Activated CD8-positive, alpha-beta T cell treated with anti-CD3 and anti-CD28 coated beads, Interleukin-2, amount 10 ng/mL, durations not matched to agents 7 days and 5 days (primary cell): ENCODE measurements at places on chromosomes 4 and X. TPM values are rescaled to one million over a fixed set of nuclear protein-coding genes. Genes with fewer than 3 reads are reported as not detected.

DNA sequence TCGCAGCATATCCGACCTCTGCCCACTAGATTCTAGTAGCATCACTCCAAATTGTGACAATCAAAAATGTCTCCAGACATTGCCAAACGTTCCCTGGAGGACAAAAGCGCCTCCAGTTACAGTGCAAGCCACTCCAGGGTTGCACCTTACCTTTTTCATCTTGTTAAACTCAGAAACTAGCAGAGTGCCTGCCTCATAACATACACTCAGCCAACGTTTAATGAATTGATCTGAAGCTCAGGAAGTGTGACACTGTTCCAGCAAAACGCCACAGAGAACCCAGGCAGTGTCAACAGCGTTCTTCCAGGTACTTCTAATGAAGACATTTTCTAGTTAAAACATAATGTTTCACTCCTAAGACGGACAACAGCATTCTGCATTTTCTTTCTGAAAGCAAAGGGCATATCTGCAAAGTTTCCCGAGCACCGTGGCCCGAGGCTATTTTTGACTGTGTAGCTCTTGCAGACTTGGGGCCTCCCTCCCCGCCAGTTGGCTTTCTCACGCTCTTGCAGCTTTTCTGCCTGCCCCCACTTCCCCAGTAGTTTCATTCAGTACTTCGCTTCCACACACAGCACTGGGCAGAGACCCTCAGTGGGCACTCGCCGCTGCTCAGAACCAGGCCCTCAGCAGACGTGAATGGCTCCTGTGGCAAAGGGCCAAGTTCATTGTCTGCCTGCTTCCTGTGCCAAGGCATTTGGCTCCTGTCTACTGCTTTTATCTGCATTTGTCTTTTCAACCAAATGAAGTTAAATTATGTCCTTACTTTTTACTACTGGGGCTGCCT lies 133.4 kb upstream of the TTC29 start:
- no peak overlapping the region for H3K4me3 ChIP-seq
- H3K36me3 ChIP-seq = no peaks in the 10 kb centered on the region
- H3K4me1 ChIP-seq = no peaks in the 10 kb centered on the region
- no peak overlapping the region for H3K27ac ChIP-seq

DNA sequence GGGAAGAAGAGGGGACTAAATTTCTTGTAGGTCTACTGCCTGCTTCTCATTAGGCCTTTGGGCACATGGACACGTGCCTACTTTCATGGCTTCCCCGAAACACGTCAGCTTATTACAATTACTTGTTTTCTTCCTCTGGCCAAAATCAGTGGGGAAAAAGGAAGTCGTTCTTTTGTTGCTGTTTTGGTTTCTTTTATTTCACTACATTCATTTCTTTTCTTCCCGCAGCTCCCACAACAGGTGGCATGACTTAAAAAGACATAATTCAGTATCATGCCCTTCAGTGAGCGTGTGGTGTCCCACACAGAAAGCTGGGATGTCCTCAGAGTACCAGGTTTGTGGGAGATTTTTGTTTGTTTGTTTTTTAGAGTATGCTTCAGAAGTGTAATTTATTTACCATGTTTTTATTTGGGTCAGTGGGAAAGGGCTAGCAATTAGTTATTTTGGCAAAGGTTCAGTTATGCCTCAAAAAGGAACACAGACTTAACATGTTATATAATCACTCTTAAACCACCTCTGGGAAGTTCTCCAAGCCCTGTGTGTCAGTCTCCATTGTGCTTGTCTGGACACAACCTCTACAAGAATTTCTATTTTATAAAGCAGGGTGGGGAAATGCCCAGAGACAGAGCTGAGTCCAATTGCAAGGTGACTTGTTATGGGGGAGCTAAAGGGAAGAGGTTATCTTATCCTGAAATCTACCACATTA lies 44.2 kb upstream of the SPRY1 start:
- peaks cover 15% of the 10 kb centered on the region for H3K4me1 ChIP-seq
- no peak for DNase-seq

DNA sequence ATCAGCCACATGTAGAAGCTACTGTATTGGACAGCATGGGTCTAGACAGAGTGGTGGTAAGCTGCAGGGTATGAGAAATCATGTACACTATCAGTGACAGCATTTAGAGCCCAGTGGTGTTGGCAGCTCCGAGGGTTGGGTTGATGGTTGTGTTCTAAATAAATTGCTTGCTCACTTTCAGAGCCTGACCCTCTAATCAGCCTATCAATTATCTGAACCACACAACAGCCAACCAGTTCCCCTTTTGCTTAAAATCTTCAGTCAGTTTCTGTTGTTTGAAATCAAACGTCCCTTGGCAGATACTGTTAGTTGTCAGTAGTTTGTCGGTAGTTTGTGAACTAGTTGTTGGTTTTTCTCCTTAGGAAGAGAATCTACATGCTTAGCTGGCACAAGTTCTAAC lies 99.8 kb upstream of the RAI2 start:
- no peaks in the 10 kb centered on the region for H3K36me3 ChIP-seq
- no peak overlapping the region for H3K27ac ChIP-seq
- H3K27me3 ChIP-seq = peaks cover 8% of the 10 kb centered on the region
- DNase-seq = no peak

GRCh38 chrX:109036624-109037023 lies 300.3 kb upstream of the IRS4 start:
- H3K4me1 ChIP-seq = no peaks in the 10 kb centered on the region
- DNase-seq = no peak
- H3K4me3 ChIP-seq = no peak overlapping the region
- H3K27me3 ChIP-seq = no peaks in the 10 kb centered on the region

- no peaks in the 10 kb centered on the region for H3K4me1 ChIP-seq
- no peak for DNase-seq
- H3K36me3 ChIP-seq = no peaks in the 10 kb centered on the region
- no peak overlapping the region for H3K27ac ChIP-seq
- no peak overlapping the region for H3K4me3 ChIP-seq
- H3K27me3 ChIP-seq = peaks cover 6% of the 10 kb centered on the region
Measured at GRCh38 chr4:119049342-119049741, 86.3 kb upstream of the MYOZ2 start.

DNA sequence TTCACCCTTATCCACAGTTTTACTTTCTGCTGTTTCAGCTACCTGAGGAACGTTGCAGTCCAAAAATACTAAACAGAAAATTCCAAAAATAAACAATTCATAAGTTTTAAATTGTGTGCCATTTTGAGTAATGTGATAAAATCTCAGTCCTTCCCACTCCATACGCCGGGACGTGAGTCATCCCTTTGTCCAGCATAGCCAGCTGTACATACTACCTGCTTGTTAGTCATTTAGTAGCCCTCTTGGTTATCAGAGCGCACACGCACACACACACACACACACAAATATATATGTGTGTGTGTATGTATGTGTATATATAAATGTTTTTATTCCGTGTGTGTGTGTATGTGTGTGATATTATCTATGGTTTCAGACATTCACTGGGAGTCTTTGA lies 4.8 kb upstream of the CCSER1 start:
- no peaks in the 10 kb centered on the region for H3K36me3 ChIP-seq
- H3K4me3 ChIP-seq = no peak overlapping the region
- no peak for DNase-seq

- H3K4me1 ChIP-seq = no peaks in the 10 kb centered on the region
- no peak overlapping the region for H3K27ac ChIP-seq
- no peaks in the 10 kb centered on the region for H3K27me3 ChIP-seq
Measured at GRCh38 chr4:23368081-23368697, 521.7 kb downstream of the PPARGC1A start.

DNA sequence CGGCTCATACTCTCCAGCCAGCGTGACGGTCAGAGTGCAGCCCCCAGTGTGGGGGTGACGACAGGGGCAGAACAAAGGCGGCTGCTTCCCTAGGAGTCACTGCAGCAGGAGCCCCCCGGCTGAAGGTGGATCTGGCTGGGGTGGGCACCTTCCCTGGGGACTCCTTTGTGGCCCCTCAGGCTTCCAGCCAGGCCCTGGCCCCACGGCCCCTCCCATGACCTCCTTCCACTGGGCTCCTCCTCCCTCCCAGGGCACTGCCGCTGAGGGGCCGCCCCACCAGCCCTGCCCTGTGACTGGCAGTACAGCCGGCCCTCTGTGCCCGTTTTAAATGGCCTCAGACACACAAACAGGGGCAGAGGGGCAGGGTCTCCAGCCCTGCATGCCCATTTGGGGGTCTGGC lies 61.9 kb downstream of the FAM53A start:
- H3K27ac ChIP-seq = no peak overlapping the region
- H3K27me3 ChIP-seq = no peaks in the 10 kb centered on the region
- no peaks in the 10 kb centered on the region for H3K4me1 ChIP-seq
- H3K4me3 ChIP-seq = no peak overlapping the region
- no peak for DNase-seq
- H3K36me3 ChIP-seq = no peaks in the 10 kb centered on the region

- no peaks in the 10 kb centered on the region for H3K27me3 ChIP-seq
- H3K4me3 ChIP-seq = no peak overlapping the region
- peak; percentile 37 for DNase-seq
- H3K27ac ChIP-seq = no peak overlapping the region
- no peaks in the 10 kb centered on the region for H3K4me1 ChIP-seq
Measured at GRCh38 chr4:118076958-118077766, 42.9 kb downstream of the NDST3 start.

GRCh38 chr4:94654714-94655113 lies 103.0 kb upstream of the BMPR1B start:
- no peak overlapping the region for H3K4me3 ChIP-seq
- no peaks in the 10 kb centered on the region for H3K4me1 ChIP-seq
- H3K27me3 ChIP-seq = no peaks in the 10 kb centered on the region
- H3K27ac ChIP-seq = no peak overlapping the region

- no peaks in the 10 kb centered on the region for H3K27me3 ChIP-seq
- H3K4me3 ChIP-seq = no peak overlapping the region
- DNase-seq = no peak
- peaks cover 12% of the 10 kb centered on the region for H3K36me3 ChIP-seq
- H3K4me1 ChIP-seq = no peaks in the 10 kb centered on the region
Measured at GRCh38 chrX:85914431-85914830, 132.9 kb downstream of the CHM start.

Gene MTHFD2L
- total RNA-seq = 5.3 TPM

Gene PHKA2
- 21.7 TPM for total RNA-seq

GRCh38 chrX:70139736-70140135 lies 6.5 kb downstream of the IGBP1 start:
- peaks cover 13% of the 10 kb centered on the region for H3K4me1 ChIP-seq
- no peak overlapping the region for H3K4me3 ChIP-seq
- H3K27ac ChIP-seq = no peak overlapping the region
- H3K36me3 ChIP-seq = peaks cover 34% of the 10 kb centered on the region
- DNase-seq = no peak
- no peaks in the 10 kb centered on the region for H3K27me3 ChIP-seq

DNA sequence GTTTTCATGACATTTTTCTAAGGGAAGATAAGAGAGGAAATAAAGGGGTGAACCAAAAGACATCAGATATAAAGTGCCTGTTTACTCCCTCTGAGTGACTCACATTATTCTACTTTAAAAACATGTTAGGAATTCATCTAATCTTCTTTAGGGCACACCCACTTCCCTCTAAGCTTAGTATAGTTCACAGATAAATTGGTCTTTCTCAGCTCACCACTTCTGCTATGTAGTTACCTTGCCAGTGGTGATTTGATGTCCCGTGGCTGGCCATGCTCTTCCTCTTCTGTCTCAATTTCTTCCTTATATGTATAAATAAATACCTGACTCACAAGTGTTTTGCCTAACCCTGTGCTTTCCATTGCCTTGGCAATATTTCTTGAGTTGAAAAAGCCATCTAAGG lies 96.8 kb downstream of the PDLIM5 start:
- no peaks in the 10 kb centered on the region for H3K27me3 ChIP-seq
- H3K27ac ChIP-seq = no peak overlapping the region

DNA sequence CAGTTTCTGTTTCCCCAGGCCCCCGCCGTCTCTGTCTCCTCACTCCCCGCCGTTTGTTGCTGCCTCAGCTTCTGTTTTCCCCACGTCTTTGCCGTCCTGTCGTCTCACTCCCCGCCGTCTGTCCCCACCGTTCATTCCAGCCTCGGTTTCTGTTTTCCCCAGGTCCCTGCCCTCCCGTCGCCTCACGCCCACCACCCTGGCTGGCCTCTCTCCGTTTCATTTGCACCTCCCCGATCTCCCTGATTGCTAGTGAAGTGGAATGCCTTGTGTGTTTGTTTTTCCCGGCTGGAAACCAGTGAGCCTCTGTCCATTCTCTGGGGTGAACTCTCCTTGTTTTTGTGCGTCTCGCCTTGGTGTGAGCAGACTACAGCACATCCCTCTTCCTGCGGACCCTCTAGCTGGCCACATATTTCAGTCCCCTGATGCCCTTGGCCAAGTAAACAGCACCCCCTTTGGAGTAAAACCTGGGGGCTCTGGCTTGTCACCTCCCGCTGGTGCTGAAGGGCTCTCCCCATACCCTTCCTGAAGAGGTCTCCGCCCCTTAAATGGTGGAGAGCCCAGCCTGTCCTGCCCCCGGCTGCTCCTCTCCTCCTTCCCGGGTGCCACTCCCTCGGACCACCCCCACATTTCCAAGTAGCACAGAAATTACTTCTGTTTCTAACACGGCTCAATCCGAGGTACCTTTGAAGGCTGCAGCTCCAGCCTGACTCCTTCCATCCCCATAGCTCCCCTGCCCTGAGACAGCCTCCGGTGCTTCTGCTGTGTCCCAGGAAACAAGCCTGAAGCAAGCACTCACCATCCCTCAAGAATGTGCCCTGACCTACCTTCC lies 13.2 kb downstream of the TMEM175 start:
- DNase-seq = no peak
- no peak overlapping the region for H3K4me3 ChIP-seq
- H3K27me3 ChIP-seq = no peaks in the 10 kb centered on the region
- no peak overlapping the region for H3K27ac ChIP-seq
- no peaks in the 10 kb centered on the region for H3K36me3 ChIP-seq
- no peaks in the 10 kb centered on the region for H3K4me1 ChIP-seq

GRCh38 chrX:39894683-39895082 lies 203.1 kb downstream of the BCOR start:
- no peak for DNase-seq
- H3K27ac ChIP-seq = no peak overlapping the region
- H3K27me3 ChIP-seq = peaks cover 4% of the 10 kb centered on the region
- peaks cover 20% of the 10 kb centered on the region for H3K4me1 ChIP-seq
- H3K4me3 ChIP-seq = no peak overlapping the region

DNA sequence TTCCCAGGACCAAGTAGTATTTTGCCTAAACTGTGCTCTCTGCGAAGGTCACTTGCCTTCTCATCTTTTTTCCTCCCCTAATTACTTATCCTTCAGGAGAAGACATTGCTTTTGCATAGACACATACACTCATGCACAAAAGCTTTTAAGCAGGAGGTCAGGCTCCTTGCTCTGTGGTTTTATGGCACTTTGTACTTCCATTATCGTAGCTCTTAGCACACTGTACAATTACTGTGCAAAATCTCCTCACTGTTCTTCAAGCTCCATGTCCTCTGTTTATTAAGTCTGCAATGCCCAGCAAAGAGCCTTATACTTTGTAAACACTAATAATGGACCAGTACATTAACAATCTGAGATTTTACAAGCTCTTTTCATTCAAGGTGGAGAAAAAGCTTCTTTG lies 188.4 kb upstream of the GNPDA2 start:
- no peaks in the 10 kb centered on the region for H3K36me3 ChIP-seq
- H3K4me1 ChIP-seq = no peaks in the 10 kb centered on the region
- no peak overlapping the region for H3K27ac ChIP-seq
- no peaks in the 10 kb centered on the region for H3K27me3 ChIP-seq

DNA sequence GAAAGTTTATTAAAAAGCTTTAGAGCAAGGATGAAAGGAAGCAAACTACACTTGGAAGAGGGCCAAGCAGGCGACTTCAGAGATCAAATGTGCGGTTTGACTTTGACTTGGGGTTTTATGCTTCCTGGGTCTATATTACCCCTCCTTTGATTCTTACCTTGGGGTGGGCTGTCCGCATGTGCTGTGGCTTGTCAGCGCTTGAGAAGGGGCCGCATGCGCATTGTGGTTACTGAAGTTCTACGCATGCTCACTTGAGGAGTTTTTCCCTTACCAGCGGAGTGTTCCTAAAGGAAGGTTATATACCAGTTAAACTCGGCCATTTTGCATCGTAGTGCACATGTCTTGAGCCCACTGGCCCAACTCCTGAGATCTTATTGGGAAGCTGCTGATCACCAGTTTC lies 9.9 kb downstream of the ZNF157 start:
- peak overlapping the region; percentile 81 for H3K27ac ChIP-seq
- peak overlapping the region; percentile 69 for H3K4me3 ChIP-seq
- H3K36me3 ChIP-seq = no peaks in the 10 kb centered on the region
- peak; percentile 80 for DNase-seq
- H3K4me1 ChIP-seq = peaks cover 22% of the 10 kb centered on the region
